ENCODE measurements at places on chromosomes 5 and 9.

DNA sequence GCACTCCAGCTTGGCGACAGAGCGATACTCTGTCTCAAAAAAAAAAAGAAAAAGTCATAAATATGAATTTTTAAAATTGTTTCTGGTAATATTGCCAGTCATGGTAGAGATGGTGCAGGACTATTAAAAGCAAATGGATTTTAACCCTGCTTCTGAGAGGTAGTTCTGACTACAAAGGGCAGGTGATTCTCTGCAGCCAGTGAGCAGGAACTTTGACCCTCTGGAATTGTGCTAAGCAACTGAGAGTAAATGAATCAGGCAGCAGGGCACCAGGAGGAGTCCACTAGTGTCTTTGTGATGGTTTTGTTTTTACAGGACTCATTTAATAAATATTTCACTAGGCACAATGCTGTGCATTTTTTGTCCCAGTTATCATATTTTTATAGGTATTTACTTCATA is 781.2 kb downstream of the TLE4 start:
- DNase-seq: no peak

DNA sequence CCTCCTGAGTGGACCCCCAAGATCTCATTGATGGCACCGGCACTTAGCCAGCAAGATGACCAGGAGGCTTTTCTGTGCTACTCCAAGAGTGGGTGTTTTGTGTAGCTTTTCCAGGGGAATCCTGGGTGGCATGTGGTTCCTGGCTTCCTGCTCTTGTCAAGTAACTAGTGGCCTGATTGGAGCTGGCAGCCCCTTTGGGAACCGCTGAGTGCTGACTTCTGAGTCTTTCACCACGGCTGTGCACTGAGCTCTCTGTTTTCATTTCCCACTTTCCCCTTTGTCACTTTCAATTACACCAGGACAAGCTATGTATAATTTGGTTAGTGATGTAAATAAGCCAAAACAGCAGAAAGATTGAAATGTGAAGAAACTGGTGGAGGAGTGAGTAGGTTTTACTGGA is 255.4 kb downstream of the GOLPH3 start:
- DNase-seq: no peak

GRCh38 chr5:126995039-126995438 is 35.3 kb downstream of the MARCHF3 start:
- DNase-seq: no peak

GRCh38 chr5:173707392-173707791 is 90.9 kb upstream of the BOD1 start:
- DNase-seq: no peak

DNA sequence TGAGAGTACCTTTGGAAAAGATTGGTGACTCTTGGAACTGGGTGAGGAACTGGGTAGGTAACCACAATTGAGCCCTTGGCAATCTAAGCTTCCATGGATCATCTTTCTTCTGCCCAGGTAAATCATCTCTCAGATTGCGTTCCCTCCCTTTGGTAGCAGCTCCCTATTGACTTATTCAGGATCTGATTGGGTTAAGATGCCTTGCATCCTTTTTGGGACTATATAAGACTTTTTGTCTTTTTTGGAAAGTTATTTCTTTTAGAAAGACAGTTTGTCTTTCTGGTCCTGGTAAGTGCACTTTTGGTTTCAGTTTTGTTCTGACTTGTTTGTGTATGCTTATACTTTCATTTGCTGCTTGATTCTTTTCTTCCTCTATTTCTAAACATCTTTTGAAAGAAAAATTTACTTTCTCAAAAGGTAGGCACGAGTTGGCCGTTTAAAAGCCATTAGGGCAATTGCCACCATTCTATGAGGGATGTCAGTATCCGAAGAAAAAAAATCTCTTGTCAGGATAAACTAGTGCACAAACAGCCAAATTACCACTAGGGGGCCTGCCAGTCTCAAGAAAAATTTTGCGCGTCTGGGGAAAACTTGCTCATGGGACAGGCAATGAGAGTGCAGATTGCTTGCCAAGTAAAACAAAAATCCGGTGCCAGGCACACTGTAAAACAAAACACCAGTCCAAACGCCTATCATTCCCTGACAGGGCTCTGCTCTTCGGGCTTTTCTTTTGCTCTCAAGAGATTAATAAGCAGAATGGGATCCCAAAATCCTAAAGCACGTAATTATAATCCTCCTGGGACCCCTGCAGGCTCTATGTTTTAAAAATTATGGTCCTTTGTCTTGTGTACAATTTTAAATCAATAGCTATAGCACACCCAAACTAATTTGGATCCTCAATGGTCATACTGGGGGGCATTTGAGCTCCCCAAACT is 12.8 kb downstream of the OR1J1 start:
- peak; percentile 25 for DNase-seq

- no peak for DNase-seq
These were observed 69.7 kb downstream of the ARHGAP26 start for GRCh38 chr5:142839711-142840346.

- DNase-seq: no peak
These were observed 2.1 kb downstream of the ANP32B start for GRCh38 chr9:97985058-97985861.

- no peak for DNase-seq
These were observed 3.4 kb downstream of the PRRC2B start for GRCh38 chr9:131397100-131397790.

DNA sequence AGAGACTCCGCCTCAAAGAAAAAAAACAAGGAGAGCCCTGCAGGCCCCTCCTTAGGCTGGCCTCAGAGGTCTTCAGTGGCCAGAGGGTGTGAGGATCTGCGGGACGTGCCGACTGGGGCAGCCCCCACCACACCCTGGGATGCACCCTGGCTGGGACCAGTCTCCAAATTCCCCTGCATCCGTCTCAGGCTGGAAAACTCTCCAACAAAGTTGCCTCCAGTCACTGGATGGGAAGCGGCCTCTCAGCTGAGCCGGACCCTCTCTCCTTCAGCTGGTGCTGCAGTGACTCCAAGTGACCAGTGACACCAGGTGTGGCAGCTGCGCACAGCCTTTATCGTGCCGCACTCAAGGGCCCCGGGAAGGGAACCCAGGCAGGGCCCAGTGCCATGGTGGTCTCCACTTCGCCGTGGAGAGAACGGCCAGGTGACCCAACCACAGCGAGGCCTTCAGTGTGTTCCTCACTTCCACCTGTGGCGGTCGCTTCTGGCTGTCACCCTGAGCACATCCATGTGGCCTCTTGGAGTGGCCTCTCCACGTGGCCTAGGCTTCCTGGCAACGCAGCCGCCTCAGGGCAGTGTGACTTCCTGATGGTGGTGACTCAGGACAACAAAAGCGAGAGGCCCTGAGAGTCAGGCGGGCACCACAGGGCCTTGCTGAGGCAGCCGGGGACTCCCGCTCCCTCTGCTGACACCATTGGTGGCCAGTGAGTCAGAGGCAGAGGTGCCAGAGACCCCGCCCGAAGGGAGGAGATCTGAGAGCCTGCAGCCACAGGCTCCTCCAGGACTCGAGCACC is 19.3 kb upstream of the CAMSAP1 start:
- DNase-seq: no peak

DNA sequence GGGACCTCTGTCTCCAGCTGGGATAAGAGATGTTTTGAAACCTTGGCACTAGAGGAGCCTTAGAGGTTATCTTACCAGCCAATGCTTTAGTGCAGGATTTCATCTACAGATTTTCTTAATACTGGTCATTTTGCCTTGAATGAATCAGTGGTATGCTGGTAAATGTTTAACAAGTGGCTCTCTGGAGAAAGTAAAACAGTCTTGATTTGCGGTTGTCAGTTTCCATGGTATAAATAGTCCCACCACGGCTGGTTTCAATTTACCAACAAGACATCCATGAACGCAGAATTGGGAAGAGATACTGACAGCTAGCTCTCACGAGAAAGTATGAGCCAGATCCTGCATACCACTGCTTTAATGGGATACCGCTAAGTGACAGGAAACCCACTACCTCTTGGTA is 56.7 kb upstream of the CXCL14 start:
- no peak for DNase-seq

DNA sequence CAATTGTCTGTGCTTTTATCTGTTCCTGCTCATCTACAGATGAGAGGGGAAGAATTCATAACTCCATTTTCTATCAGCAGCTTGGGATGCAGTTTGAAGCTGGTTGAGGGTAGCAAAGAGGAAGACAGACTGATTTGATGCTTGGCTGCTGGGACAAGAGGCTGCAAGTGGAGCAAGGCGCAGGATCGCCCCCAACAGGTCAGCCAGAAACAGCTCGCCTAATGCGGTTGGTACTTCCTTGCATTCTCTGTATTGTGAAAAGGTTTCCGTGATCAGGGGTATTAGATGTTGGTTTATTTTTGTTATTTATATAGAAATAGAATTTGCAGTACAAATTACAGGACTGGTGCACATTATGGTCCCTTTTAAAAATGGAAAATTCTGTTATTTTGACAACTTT is 40.6 kb downstream of the ZNF883 start:
- DNase-seq: no peak

- no peak for DNase-seq
These were observed 679.6 kb downstream of the IRX1 start for GRCh38 chr5:4275232-4275631.

GRCh38 chr9:133304477-133305377 is 29.7 kb upstream of the ABO start:
- DNase-seq: no peak

GRCh38 chr5:78065663-78066062 is 228.8 kb downstream of the AP3B1 start:
- DNase-seq: no peak

DNA sequence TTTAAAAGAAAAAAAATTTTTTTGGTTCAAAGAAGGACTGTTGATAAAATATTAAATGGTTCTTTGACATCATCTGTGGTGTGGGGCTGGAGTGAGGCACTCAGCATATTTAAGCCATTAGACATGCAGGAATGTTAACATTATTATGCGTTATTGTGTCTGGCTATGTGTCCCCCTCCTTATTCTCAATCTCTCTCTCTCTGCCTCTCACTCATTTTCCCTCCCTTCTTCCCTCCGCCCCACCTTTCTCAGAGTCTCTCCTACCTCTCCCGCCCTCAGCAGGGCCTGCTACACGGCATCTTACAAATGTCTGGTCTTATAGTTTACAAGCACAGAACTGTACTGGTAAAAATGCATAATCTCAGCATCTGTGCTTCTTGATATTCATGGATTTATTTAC is 287.8 kb upstream of the TMEM161B start:
- DNase-seq: no peak

GRCh38 chr9:135002802-135003201 is 84.7 kb upstream of the OLFM1 start:
- no peak for DNase-seq

DNA sequence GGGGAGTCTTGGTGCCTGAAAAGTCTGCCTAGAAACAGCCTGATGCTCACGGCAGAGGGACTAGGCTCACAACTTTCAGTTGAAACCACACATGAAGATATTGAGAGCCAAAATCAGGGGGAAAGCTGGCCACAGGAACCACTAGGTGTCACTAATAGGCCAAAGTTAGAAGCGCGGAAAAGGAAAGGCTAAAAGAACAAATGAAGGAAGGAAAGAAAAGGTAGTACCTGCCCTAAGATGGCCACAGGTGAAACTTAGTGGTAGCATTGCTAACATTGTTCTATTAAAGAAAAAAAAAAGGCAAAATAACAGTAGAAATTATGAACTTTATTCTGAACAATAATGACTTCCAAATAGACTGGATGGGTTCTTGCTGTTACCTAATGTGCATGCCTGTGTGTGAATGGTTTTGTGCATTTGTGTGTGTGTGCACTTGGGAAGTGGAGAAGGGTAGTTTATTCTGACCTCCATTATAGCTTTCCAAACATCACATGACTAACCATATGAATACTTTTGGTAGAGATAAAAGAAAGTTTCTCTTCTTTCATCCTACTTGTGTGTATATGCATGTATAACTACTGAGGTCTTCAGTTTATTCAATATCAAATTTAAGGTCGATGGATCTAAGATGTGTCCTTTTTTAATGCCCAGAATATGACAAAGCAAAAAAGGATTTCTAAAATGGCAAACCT is 2.1 kb upstream of the RFESD start:
- no peak for DNase-seq

DNA sequence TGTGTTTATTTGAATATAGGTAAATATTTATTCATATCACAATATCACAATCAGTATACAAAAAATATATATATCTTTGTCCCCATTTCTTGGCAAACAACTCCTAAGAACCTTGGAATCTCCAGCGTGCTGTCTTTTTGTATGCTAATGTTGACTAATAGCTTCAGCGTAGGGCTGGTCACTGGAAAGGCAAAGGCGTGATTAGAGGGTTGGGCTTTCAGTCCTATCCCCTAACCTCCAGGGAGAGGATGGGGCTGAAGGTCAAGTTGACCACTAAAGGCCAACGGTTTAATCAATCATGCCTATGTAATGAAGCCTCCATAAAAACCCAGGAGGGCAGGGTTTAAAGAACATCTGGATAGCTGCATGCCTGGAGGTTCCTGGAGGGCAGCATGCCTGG is 79.6 kb upstream of the BNC2 start:
- DNase-seq: no peak

DNA sequence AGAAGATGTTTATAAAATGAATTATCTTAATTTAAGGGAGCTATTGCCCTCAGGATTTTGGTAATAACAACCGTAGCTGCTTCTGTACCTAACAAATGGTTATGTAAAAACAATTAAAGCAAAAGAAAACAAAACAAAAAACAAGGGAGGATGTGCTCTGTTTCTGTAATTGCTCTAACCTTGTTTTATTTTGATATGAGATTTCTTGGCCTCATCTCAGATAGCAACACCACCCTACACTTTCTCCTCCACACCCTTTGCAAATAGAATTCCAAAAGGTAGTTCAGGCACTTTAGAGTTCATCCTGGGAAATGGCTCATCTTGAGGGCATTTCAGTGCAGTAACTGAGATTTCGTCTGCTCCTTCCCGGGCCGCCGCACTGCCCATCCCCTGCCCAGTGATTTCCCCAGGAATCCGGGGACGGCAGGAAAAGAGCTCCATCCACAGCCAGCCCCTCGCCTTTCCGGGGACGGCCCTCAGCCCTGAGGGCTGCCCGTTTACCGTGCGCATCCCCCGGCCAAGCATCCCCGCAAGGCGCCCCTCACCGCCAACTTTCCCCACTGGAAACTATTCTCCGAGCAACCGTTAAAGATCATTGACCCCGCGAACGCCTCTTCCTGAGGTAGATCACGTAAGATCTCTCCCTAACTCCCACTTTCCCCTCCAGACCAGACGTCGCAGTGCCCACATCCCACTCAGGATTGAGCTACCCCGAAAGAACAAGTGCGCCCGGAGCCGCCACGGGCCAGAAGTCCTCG is 1.2 kb downstream of the FNBP1 start:
- DNase-seq: no peak

Data from T-helper 22 cell (primary cell).